ENCODE measurements at places on chromosomes 1 and 21. TPM values are rescaled to one million over a fixed set of nuclear protein-coding genes. Genes with fewer than 3 reads are reported as not detected.

The FCRL2 gene
- total RNA-seq = not detected

The PDE4B gene
- 3.4 TPM for total RNA-seq

The FBXO2 gene
- total RNA-seq = 122 TPM

The CACNA1S gene
- total RNA-seq = not detected

GRCh38 chr21:32523988-32524719, 61.2 kb downstream of the TCP10L start:
- no peaks in the 10 kb centered on the region for H3K4me1 ChIP-seq
- H3K4me3 ChIP-seq = no peak overlapping the region
- no peaks in the 10 kb centered on the region for H3K36me3 ChIP-seq
- H3K27ac ChIP-seq = no peak overlapping the region
- DNase-seq = no peak
- H3K27me3 ChIP-seq = no peaks in the 10 kb centered on the region

DNA sequence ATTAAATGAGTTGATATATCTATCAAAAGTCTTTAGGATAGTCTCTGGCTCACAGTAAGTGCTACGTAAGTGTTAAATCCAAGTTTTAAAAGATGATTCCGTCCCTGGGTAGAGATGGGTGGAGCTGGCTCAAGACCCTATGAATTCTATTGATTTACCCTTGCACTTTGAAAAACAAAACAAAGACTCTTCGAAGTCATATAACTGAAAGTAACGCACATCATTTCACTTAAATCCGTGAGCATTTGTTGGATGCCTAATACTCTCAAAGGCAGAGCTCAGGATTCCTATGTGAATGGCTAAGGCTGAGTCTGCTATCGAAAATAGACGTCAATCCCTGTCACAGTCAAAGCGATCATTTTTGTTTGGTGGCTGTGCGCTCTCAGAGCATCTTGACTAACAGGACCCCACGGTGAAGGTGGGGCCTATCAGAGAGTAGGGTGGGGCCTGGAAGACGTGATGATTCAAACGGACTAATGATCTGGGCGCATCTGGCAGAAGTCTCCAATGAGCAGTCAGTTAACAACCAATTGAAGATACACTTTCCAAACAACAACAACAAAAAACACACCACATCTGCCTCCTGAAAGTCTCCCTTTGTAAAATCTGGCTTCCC, 1.2 kb upstream of the NUCKS1 start:
- no peak overlapping the region for H3K27ac ChIP-seq
- H3K4me3 ChIP-seq = no peak overlapping the region
- peaks cover 17% of the 10 kb centered on the region for H3K4me1 ChIP-seq
- no peaks in the 10 kb centered on the region for H3K36me3 ChIP-seq
- no peaks in the 10 kb centered on the region for H3K27me3 ChIP-seq

DNA sequence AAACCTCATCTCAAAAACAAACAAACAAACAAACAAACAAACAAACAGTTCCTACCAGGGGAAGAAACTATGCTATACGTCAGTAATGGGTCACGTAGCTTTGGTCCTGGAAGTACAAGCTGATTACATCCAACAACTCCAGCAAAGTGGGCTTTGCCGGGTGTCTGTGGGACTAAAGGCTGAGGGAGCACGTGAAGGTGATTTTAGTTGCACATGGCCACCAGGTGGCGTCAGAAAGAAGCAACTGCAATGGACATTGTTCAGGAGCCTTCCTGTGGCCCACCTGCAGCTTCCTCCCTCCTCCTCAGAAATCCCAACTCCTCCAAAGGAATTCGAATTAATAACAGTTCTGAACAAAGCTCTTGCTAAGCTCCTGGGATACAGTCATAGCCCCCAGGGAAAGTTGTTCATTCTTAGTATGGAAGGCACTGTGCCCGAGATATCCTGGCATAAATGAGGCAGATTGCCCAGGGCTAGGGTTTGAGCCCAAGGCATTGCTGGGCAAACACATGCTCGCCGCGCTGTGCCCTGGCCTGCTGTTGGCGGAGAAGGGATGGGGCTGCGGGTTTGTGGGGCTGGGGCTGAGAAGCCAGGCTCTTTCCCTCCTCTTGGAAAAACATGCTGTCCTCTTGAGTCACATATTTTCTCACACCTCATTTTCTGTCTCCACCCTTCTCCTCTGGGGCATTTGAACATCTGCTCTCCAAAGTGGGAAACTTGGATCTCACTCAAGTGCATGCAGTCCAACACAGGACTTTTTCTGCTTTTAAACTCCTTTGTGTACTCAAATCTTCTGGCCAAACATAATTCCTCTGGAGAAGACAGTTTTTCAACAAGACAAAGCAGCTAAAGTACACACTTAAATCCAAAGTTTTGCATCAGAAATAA, 28.6 kb downstream of the AKNAD1 start:
- peak; percentile 88 for DNase-seq
- H3K36me3 ChIP-seq = no peaks in the 10 kb centered on the region
- no peak overlapping the region for H3K4me3 ChIP-seq
- peak overlapping the region; percentile 83 for H3K27ac ChIP-seq
- H3K27me3 ChIP-seq = no peaks in the 10 kb centered on the region

- H3K4me1 ChIP-seq = no peaks in the 10 kb centered on the region
- H3K27ac ChIP-seq = no peak overlapping the region
- no peak overlapping the region for H3K4me3 ChIP-seq
- no peaks in the 10 kb centered on the region for H3K27me3 ChIP-seq
- no peaks in the 10 kb centered on the region for H3K36me3 ChIP-seq
Observed at GRCh38 chr1:39507230-39507928, 15.9 kb downstream of the BMP8A start.

- H3K36me3 ChIP-seq = no peaks in the 10 kb centered on the region
- H3K4me3 ChIP-seq = peak overlapping the region; percentile 53
- peak overlapping the region; percentile 99 for H3K27ac ChIP-seq
- no peaks in the 10 kb centered on the region for H3K27me3 ChIP-seq
- peaks cover 15% of the 10 kb centered on the region for H3K4me1 ChIP-seq
Observed at GRCh38 chr1:205629751-205630150, 2.1 kb downstream of the ELK4 start.

DNA sequence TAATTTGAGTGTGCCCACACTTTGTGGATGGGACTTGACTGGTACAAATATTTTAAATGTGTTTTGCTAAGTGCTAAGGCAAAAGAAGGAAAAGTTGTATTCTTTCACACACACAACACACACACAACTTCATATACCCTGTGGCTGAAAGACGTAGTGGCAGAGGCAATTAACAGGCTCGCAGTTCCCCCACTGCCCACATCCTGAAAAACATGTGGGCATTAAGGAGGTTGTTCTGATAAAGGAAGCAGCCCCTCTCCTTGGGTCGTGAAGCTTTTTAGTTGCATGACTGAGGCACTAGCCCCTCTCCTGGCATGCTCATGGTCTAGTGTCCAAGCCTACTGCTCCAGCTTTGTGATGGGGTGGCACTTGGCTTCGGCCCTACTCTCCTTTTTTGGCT, 14.3 kb upstream of the ADAM30 start:
- H3K4me3 ChIP-seq = no peak overlapping the region
- H3K4me1 ChIP-seq = no peaks in the 10 kb centered on the region
- DNase-seq = no peak
- H3K27me3 ChIP-seq = no peaks in the 10 kb centered on the region
- H3K27ac ChIP-seq = no peak overlapping the region
- peaks cover 4% of the 10 kb centered on the region for H3K36me3 ChIP-seq

Data from hepatocyte (in vitro differentiated cells).